ENCODE measurements at places on chromosomes 2 and 18.

DNA sequence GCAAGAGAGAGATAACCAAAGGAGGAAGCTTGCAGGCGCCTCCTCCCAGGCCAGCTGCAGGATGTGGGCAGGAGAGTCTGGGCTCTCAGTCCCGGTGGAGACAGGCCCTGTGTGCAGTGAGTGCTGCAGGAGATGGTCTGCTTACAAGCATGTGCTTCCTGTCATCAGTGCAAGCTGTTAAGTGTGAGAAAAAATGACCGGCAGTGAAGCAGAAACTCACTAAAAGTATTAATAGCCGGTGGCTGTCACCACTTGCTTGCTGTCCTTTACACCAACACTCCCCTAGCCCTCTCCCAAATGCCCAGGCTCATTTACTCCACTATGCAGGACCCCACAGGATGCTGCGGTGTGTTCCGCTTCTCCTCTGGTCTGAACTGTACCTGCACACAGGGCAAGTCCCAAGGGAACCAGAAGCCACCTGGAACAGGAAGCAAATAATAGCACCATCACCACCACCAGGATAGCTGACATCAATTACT, 435.6 kb upstream of the HS6ST1 start:
- peak; percentile 93 for ATAC-seq

- ATAC-seq = no peak
These were observed 59.5 kb upstream of the ID2 start for GRCh38 chr2:8622199-8622911.

DNA sequence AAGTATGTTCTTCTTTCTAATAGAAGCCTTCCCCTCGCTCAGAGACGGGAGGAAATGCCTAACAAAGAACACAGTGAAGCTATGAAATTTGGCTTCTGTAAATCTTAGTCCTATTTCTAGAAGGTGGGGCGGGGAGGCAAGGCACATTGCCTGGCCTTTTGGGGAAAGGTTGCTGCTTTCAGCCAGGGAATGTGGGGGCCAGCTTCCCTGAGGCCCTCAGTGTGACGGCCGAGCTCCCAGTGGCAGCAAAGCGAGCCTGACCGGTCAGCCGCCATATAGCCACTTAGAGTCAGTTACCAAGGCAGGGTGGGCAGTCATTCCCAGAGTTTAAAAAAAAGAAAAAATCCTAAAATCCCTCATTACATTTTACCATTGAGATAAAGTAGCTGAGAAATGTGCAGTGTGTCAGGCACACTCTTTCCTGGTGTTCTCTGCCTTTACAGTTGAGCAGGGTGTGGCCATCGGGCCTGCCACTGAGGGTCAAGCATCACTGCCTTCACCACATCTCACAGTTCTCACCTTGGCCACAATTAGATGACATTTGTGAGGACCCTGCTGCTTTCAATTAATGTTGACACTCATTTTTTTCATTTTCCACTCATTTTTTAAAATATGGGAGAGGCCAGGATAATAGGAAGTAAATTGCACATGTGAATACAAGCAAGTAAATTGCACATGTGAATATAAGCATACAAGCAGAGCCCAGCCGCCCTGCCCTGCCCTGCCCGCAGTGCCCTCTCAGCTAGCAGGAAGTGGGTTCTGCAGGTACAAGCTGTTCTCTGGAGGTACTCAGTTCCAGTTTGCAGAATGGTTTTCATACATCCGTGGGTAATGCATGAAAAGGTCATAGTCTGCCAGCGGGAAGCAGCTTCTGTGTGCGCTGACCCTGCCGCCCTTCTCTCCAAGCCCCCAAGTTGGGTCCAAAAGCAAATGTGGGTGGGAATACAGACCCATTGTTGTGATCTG, 76.9 kb downstream of the WDSUB1 start:
- peak; percentile 84 for ATAC-seq

- ATAC-seq = peak; percentile 54
These were observed 15.5 kb downstream of the IL1F10 start for GRCh38 chr2:113083296-113083695.

- ATAC-seq = no peak
These were observed 17.9 kb downstream of the LAMA3 start for GRCh38 chr18:23706971-23707640.

DNA sequence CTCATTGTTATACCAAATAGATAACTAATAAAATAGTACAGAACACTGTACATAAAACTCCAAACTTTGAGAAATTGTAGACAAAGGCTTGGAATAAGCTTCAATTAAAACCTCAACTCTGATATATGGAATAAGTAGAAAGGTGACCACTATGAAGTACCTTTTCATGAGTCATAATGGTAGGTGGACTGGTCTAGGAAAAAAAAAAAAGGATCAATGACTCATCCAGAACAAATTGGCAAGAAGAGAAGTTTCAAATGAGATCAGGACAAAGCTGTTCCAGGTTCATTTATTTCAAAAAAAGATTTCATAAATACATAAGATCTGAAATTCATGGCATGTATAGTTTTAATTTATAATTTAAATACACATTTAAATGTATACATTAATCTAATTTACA, 769.7 kb downstream of the SUCLG1 start:
- ATAC-seq = no peak

GRCh38 chr2:220057916-220058315, 430.5 kb downstream of the SLC4A3 start:
- ATAC-seq = no peak

DNA sequence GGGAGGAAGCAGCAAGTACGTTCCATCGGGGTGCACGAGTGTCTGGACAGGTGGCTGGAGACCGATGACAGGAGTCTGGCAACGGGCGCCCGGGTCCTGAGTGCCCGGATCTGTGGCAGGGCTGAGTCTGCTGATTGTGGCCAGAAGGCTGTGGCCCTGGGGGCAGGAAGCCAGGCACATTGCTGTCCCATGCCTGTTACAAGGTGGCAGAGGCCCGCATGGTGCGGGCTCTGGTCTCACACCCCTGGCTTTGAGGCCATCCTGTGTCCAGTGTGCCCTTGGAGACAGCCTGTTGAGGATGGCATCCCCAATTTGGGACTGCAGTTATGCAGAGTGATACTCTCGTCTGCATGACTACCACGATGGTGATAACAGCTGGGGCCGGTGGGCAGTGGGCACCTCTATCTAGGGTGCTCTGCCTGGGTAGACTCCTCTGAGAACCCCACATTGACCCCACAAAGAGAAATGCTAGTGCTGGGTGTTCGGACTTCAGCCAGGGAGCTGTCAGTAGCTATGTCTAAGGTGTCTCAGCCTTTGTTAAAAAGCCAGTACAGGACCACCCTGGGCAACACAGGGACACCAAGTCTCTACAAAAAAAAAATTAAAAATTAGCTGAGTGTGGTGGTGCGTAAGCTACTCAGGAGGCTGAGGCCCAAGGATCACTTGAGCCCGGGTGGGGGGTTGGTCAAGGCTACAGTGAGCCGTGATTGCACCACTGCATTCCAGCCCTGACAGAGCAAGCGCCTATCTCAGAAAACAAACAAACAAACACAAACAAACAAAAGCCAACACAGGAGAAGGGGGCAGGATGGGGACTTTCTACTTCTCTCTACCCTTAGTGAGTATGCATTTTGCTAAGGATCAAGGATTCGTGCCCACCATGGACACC, 88.3 kb downstream of the RHOB start:
- no peak for ATAC-seq

GRCh38 chr18:13893418-13893760, 21.9 kb downstream of the MC2R start:
- ATAC-seq = peak; percentile 95

DNA sequence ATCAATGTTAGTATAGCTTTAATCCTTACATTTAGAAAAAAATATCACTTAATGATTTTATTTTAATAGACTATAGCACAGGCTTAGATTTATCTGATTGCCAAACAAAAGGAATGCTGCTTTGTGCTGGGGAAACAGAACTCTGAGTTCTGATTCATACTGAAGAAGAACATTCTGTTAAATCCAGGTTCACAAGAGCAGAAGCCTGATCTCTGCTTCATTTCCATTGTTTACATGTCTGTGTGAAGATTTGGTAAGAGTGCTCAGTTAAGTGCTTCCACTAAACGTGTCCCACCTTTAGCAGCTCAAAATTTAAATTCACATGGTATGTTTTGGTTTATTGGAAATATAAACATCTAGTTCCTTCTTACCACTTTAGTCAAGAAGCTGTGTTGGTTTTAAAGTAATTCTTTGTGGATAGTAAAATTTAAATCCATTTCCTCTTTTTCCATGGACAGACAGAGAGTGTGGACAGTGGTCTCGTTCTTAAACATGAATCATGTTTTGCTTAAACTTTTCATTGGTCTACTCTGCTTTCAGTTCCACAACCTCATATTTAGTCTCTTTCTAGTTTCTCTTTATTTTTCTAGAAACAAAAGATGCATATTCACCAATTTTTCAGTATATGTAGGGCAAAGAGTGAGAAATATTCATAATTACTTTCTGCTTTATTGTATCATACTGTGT, 59.1 kb downstream of the NYAP2 start:
- no peak for ATAC-seq

GRCh38 chr18:23693846-23694245, 4.6 kb downstream of the LAMA3 start:
- no peak for ATAC-seq

DNA sequence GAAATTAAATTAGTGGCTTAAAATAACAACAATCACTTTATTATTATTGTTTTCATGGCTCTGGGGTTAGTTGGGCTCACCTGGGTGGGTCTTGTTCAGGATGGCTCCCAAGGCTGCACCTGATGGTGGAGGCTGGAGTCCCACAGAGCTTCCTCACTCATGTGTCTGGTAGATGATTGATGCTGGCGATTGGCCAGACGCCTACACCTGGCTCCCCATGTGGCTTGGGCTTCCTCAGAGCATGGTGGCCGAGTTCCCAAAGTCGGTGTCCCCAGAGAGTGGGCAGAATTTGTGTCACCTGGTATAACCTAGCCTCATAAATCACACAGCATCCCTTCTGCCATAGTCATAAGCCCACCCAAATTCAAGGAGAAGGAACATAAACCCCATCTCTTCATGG, 18.2 kb downstream of the DBI start:
- no peak for ATAC-seq

DNA sequence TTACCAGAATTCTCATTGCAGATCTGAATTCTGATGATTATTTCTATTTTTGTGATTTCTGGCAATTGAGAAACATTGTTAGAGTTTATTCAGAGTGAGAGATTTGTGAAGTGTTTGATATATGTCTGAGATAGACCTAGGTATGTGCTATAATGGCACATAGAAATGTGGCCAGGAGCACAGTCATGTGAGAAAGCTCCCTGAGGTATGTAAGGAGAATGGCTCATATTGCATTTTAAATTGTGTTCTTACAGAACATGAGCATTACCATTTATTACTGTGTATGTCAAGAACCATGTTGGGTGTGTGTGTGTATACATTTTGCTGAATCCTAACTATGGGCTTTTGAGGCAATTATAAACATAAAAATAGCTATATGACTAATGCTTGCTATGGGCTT, 101.2 kb downstream of the RAPGEF4 start:
- no peak for ATAC-seq

GRCh38 chr18:13443552-13443951, 225.0 kb downstream of the LDLRAD4 start:
- ATAC-seq = no peak
